ENCODE measurements at places on chromosomes 5 and 9.
A peak's percentile ranks its signal among the peaks of the same experiment; 100 is the strongest.

DNA sequence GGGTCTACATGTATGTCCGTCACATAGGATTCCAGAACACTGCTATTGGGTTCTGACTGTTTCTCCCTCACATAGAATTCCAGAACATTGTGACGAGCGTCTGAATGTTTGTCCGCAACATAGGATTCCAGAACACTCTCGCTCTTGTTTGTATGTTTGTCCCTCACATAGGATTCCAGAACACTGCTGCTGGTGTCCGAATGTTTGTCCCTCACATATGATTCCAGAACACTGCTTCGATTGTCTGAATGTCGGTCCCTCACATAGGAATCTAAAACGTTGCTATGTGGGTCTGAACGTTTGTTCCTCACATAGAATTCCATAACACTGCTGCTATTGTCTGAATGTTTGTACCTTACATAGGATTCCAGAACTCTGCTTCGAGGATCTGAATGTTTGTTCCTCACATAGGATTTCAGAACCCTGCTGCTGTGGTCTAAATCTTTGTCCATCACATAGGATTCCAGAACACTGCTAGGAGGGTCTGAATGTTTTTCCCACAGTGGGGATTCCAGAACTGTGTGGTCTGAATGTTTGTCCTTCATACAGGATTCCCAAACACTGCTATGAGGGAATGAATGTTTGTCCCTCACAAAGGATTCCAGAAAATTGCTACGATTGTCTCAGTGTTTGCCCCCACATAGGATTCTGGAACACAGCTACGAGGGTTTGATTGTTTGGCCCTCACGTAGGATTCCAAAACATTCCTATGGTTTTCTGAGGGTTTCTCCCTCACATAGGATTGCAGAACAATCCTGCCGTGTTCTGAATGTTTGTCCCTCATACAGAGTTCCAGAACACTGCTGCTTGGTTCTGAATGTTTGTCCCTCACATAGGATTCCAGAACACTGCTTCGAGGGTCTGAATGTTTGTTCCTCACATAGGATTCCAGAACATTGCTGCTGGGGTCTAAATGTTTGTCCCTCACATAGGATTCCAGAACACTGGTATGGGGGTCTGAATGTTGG lies 220.5 kb downstream of the FOXD4L6 start:
- DNase-seq = no peak

GRCh38 chr9:69471433-69471832 lies 146.4 kb downstream of the ENTREP1 start:
- DNase-seq = no peak

GRCh38 chr5:176536132-176536901 lies 885 bp downstream of the RNF44 start:
- peak; percentile 94 for DNase-seq

GRCh38 chr5:96875791-96876291 lies 459 bp upstream of the ERAP2 start:
- no peak for DNase-seq

GRCh38 chr5:60445921-60446320 lies 254.0 kb downstream of the DEPDC1B start:
- no peak for DNase-seq

DNA sequence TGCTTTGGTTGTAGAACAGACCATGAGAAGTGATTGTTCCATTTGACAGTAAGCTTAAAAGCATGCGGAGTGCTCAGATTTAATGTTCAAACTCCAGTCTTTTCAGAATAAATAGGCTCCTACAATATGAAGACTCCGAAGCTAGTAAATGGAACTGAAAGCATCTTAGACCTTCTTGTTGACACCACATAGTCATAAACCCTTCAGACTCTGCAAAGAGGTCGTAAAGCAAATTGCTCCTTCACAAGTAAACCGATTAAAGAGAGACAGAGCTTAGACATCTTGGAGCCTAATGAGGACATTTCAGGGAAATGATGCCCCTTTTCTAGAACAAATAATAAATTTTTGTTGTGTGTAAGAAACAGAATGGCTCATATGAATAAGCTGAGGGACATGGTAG lies 511.0 kb upstream of the RIOK2 start:
- DNase-seq = no peak

DNA sequence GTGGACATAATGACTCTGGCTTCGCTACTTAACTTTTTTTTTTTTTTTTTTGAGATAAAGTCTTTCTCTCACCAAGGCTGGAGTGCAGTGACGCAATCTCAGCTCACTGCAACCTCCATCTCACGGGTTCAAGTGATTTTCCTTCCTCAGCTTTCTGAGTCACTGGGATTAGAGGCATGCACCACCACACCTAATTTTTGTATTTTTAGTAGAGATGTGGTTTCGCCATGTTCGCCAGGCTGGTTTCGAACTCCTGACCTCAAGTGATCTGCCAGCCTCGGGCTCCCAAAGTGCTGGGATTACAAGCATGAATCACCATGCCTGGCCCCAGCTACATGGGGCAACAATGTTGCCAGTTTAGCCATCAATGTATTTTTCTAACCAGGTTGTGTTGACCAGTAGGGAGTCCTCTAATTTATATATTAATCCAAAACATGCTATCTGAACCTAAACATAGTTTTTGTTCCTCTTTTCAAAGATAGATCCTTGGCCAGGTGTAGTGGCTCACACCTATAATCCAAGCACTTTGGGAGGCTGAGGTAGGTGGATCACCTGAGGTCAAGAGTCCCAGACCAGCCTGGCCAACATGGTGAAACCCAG lies 120.3 kb upstream of the LHFPL2 start:
- no peak for DNase-seq

DNA sequence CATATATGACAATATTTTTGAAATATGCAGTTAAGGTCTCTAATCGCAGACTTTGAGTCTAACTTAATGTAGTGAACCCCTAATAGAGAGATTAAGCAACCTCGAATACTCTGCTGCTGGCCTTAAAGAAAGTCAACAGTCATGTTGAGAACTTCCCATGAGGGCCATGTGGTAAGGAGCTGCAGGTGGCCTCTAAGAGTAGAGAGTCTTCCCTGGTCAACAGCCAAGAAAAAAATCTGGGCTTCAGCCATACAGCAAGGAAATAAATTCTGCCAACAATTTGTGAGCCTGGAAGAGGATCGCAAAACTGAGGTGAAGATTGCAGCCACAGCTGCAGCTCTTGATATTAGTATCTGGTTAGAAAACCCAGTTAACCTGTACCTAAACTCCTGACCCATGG lies 935.2 kb upstream of the TYRP1 start:
- no peak for DNase-seq

DNA sequence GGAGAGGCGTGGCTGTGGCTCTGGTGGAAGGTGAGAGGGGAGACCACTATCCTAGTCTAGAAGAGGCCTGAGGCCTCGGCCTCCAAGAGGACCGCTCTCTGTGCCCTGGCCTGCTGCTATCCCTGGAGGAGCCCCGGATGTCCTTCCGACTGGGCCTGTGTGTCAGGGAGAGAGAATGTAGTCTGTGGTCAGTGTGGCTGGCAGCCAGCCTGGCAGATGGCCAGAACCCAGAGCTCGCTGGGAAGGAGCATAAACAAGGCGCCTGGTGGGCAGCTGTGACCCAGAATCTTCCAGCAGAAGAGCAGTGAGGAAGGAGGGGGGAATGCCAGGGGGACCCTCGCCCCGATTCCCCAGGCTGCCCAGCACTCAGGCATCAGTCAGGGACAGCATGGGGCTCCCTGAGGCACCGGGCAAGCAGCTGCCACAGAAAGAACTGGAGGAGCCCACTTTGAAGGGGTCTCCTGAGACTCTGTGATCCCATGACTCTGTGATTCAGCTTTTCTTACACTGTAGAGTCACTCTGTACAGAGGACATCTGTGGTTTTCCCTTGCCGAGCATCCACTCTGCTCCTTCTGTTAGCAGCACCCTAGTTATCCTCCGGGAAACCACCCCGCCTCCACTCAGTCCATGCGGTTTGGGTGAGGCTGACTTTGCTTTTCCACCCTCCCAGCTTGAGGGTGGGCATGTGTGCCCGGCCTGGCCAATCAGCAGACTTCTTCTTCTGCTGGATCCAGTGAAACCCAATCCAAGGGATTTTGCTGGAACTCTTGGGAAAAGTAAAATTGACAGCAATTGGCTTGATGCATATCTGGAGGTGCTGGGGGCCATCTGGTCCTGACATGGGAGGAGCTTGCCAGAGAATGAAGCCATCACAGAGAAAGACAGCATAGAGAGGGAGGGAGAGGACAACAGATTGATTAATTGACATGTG lies 46.2 kb upstream of the PWWP2A start:
- peak; percentile 88 for DNase-seq

- DNase-seq = no peak
These were observed 206.0 kb upstream of the WWC1 start for GRCh38 chr5:168085261-168086031.

- DNase-seq = no peak
These were observed 307.4 kb downstream of the NFIB start for GRCh38 chr9:14006386-14007187.

- no peak for DNase-seq
These were observed 12.6 kb downstream of the ERGIC1 start for GRCh38 chr5:172846677-172847076.

- no peak for DNase-seq
These were observed 2.6 kb downstream of the AP3S1 start for GRCh38 chr5:115844321-115844817.

GRCh38 chr9:100084734-100085133 lies 14.1 kb downstream of the ERP44 start:
- no peak for DNase-seq

DNA sequence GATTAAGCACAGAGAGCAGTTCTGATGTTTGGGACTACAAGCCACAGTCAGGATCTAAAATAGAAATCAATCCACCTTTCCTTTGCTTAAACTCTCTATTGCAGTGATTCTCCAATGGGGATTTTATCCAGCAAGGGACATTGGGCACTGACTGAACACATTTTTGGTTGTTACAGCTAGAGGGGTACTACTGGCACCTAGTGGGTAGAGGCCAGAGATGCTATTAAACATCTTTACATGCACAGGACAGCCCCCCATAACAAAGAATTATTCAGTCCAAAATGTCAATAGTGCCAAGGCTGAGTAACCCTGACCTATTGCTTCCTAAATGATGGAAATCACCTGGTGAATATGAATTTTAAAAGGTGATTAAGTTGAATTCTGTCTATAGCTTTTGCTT lies 12.0 kb downstream of the ZNF622 start:
- DNase-seq = no peak

DNA sequence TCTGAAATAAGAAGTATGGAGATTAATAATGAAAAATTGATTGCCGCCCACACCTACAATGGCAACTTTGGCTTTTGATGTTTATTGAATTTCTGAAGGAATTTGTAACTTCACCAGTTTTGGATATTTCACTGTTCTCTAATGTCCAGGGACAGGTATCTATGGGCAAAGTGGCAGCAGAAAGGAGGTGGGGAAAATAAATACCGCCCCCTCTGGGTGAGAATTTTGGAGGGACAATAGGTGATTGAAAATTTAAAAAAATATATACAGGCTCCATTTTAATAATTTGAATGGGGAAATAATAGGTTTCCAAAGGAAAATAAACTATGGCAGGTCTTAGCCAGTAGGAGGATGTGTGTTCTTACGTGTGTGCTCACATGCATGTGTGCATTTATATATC lies 1.3 kb downstream of the SCGB3A2 start:
- DNase-seq = no peak

DNA sequence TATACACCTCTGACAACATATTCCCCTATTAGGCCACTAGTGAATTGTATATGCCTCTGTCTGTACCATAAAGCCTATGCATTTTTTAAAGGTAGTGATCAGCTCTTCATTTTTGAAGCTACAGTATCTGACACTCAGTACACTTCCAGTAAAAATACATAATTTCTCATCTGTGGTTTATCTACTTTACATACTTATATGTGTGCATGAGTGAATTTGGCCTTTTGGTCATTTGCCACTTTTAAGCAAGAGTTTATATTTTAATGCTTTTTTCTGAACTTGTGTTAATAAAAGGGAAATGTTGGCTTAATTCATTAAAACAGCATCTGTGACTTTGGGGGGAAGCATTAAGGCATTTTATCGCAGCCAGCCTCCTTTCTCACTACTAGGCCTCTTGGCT lies 47.8 kb downstream of the ST8SIA4 start:
- no peak for DNase-seq

DNA sequence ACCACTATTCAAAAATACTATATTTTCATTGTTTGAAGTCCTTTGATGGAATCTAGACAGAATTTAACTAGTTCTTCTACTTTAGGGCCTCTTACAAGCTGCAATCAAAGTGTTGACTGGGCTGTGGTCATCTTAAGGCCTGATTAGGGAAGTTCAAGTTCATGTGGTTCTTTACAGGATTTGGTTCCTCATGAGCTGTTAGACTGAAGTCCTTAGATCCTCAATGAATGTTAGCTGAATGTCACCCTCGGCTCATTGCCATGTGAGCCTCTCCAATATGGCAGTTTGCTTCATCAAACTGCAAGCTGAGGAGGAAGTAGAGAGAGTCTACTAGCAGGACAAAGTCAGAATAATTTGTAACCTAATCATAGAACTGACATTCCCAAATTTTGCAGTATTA lies 135.1 kb downstream of the CSNK1G3 start:
- DNase-seq = no peak

DNA sequence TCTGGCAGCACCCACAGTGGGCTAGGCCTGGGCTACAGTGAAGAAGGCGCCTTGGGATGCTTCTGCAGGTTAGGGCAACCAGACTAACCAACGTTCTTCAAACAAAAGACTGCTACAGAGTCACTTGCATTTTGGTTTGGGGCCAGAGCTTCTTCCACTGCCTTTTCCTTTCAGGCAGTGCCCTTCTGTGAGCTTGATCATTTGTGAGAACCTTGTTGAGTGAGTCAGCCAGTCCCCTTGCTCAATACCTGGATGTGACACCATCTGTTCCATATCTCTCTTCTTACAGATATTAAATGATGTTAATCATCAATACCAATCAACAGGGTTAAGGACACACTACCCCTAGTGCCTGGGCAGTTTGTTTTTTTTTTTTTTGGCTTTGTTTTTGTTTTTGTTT lies 46.5 kb upstream of the VDAC1 start:
- DNase-seq = no peak

DNA sequence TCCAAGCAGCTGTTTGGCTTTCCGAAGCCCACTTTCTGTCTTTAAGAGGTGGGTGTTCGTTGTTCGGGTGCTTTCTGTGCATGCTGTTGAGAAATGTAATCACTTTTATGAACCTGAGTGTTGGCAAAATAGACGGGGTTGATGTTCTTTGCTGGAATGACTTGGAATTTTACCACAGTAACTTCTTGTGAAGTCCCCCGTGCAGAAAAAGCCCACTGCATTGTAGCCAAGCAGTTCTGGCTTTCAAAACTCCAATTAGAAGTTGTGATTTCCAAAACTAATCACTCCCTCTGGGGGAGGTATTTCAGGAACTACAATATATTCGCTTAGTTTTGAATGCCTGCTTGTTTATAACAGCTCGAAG lies 111.1 kb downstream of the PAM start:
- DNase-seq = no peak

- no peak for DNase-seq
These were observed 80.8 kb upstream of the IER5L start for GRCh38 chr9:129258823-129259301.

GRCh38 chr5:145780982-145781381 lies 54.2 kb downstream of the PRELID2 start:
- DNase-seq = no peak

DNA sequence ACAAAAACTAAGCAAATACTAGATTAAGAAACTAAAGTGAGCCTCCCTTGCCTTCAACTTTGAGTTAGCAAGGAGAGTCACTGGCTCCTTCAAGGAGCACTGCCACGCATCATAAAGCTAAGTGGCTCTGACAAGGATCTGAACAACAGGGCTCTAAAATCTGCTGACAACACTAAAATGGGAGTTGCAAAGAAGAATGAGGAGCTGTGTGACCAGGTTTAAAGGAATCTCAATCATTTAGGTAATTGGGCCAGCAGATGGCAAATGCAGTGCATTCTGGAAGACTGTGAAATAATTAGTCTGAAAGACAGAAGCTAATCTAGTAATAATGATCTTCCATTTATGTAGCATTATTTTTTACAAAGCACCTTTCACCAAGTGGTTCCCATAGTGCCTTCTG lies 297.0 kb upstream of the TAS2R1 start:
- DNase-seq = no peak
